Esophagus mucosa (tissue), 1 donor: ENCODE measurements at places on chromosomes 16 and 17.

- ATAC-seq = no peak
Observed at GRCh38 chr16:81316176-81316496, 1.4 kb downstream of the GAN start.

GRCh38 chr17:41393294-41393693 lies 4.1 kb downstream of the KRT31 start:
- no peak for ATAC-seq

GRCh38 chr16:194516-194915 lies 14.3 kb downstream of the HBQ1 start:
- ATAC-seq = no peak

GRCh38 chr17:40460968-40461731 lies 17.9 kb downstream of the IGFBP4 start:
- no peak for ATAC-seq

- ATAC-seq = no peak
Observed at GRCh38 chr17:602436-602835, 112.2 kb downstream of the VPS53 start.

DNA sequence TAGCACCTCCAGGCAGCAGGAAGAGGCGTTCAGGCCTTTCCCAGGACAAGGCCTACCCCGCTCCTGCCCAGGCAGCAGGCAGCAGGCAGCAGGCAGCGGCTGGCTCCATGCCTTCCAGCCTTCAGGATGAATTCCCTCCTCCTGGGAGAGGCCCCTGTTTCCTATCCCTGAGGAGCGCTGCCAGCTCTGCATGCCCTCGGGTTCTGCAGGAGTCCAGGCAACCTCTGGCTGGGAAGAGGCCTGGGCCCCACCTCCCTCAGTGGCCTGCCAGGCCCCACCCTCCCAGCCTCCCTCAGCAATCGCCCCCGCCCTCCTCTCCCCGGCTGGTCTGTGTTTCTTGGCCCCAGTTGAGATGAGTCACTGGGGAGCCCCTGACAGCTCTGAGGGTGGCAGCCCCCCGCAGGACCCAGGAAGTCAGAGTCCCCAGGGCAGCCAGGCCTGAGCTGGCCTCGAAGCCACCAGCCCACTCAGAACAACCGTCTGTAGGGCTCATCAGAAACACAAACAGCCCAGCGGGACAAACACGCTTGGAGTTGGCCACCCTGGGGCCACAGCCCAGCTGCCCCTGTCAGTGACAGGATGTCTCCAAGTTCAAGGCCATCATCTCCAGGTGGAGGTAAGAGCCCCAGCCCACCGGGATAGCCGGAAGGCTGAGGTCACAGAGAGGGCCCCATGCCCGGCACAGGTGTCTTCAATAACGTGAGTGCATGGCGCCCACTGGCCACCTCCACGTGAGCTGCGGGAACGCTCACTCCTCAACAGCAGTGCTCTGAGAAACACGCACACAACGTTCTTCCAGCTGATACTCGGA lies 39.5 kb upstream of the CIBAR2 start:
- ATAC-seq = peak; percentile 64

GRCh38 chr17:41919165-41919817 lies 540 bp upstream of the ACLY start:
- peak; percentile 40 for ATAC-seq

GRCh38 chr16:46822270-46822669 lies 8.7 kb downstream of the C16orf87 start:
- ATAC-seq = no peak

DNA sequence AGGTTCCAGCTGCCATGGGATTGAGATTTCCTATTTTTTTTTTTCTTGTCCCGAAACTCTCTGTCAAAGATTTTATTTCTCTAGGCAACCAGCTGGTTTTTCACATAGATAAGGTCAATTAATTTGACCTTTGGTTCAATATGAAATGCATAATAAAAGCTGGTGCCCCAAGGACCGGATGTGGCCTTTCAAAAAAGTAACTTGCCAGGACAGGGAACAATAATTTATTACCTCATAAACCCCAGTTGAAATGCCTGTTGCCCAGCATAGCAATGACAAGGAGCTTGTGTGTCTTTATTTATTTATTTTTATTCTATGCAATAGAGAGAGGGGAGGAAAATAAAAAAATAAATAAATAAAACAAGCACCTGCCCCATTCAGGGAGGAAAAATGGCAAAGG lies 472.7 kb downstream of the KCNJ2 start:
- ATAC-seq = no peak

- no peak for ATAC-seq
Observed at GRCh38 chr16:29112755-29113347, 128.0 kb downstream of the LAT start.

DNA sequence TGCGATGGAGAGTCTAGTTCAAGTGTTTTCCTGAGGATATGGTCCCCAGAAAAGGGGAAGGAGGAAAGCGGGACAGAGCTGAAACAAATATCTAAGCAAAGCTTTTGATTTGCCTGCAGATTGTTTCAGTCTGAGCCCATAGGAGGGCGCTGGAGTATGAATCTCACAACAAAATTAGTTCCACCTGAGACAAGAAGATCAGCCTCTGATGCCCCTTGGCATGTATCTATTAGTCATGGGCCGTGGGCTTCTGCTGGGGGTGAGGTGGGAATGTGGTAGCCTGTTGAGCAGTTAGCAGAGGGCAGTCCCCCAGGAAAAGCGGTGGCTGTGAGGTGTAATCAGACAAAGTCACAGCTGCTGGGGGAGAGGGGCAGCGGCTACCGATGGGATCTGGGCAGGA lies 446.9 kb downstream of the CA10 start:
- ATAC-seq = no peak

DNA sequence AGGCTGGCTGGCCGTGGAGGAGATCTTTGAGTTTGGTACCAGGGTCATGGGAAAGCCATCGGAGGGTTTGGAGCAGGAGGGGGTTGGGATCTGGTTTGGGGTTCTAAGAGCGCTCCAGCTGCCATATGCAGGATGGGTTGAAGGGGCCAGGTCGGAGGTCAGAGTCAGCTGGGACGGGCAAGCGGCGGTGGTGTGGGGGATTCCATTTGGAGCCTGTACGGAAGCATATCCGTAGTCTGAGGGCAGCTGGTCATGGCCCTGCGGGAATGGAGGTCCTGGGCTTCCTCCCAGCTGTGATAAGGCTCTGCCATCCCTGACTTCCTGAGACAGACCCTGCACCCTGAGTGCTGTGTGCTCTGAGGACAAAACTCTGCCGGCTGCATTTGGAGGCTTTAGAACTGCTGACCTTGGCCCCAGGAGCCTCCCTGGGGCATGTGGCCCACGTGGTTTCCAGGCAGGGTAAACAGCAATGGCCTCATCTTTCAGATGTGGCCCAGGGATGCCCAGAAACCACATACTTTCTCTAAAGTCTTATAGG lies 46.5 kb downstream of the ATP2C2 start:
- no peak for ATAC-seq

DNA sequence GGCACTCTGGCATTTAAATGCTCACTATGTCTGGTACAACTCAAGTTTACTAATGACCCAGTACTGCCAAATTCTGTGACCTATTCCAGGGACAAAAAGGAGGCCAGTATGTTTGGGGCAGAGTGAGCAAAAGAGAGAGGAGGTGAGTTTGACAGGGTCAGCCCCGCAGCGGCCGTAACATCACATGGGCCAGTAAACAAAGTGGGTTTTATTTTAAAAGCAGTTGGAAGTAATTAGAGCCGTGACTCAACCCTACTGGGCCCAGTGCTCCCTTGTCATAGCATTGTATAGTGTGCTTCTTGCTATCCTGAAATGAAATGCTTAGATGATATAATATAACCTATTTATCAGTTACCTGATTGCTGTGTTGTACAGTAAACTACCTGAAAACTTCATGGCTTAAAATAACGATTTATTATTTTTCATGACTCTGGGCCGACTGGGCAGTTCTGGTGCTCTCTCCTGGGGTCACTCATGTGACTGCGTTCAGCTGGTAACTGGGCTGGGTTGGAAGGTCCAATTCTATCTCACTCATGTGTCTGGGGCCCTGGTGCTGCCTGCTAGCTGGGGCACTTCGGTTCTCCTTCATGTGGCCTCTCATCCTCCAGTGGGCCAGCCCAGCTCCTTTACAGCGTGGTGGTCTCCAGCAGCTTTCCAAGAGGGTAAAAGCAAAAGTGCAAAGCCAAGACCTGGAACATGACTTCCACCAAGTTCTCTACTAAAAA lies 27.4 kb downstream of the IQCK start:
- ATAC-seq = no peak

GRCh38 chr17:14575471-14575953 lies 274.6 kb downstream of the HS3ST3B1 start:
- no peak for ATAC-seq

DNA sequence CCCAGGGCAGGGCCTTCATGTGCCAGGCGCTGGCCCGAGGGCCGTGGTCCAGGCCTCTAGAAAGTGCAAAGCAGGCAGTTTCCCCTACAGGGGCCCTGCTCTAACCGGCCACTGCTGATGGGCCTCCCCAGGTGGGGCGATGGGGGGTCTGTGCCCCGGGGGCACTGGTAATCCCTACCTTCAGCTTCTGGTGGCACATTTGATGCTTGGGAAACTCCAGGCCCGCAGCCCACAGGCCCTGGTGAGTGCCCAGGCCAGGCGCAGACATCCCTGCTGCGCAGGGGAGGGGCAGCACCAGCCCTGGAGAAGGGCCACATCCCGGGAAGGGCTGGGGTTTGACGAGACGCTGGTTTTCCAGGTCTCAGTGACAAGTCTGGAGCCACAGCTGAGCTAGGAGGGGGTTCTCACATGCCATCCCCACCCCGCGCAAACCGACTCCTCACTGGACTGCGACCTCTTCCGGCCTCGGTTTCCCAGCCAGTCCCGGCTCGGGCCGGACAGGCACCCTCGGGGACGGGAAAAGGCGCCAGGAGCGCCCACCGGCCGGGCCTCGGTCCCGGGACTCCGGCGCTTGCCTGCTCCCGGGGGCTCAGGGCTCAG lies 1.6 kb downstream of the DOC2B start:
- no peak for ATAC-seq

GRCh38 chr17:55161935-55162555 lies 102.7 kb upstream of the HLF start:
- ATAC-seq = peak; percentile 64

GRCh38 chr16:14063618-14064581 lies 7.2 kb upstream of the MRTFB start:
- ATAC-seq = no peak

DNA sequence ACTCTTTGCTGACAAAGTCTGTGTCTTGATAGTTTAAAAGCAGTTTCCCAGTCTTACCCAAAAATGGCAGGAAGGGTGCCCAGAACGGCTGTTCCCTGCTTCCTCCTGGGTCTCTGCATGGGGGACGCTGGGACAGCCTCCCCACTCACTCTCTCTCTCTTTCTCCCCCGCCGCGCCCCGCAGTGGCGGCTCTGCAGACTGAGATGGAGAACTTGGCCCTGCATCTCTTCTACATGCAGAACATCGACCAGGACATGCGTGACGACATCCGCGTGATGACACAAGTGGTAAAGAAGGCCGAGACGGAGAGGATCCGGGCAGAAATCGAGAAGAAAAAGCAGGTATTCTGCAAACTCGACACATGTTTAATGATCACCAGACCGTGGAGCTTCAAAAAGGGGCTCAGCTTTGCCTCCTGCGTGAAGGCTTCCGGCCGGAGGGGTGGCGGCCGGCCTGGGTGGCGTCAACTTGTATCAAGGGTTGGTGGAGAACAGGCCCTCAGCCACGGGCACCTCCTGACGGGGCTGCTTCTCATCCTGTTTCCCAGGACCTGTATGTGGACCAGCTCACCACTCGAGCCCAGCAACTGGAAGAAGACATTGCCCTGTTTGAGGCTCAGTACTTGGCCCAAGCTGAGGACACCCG lies 22.0 kb downstream of the CCDC40 start:
- no peak for ATAC-seq

DNA sequence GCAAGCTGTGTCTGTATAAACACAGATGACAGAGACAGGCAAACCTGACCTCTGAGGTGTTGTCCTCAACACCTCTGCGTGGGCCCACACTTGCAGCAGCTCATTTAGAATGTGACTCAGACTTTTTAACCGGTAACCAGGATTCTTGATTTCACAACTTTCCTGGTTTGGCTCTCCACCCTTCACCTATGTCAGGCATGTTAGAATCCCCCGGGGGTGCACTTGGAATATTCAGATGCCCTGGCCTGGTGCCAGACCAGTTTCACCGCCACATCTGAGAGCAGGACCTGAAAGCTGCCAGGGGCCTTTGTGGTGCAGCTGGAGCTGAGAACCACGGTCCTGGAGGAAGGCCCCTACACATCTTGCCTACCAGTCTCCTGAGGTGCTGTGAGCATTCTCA lies 4.8 kb downstream of the DHODH start:
- ATAC-seq = peak; percentile 57

DNA sequence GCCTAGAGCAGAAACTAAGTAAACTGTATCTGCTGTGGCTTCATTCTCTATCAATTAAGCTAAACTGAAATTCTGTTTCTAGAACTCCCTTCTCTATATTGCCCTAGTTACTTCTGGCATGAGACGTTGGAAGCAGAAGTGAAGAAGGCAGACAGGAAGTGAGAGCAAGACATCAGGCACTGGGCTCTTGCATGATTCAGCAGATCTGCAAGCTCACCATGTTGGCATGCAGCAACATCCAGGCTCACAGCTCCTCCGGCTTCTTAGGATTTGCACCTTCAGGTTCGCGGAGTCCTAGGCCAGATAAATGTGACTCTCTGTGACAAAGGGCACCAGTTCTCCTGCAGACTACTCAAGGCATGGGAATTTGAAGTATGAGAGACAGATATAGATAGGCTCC lies 148.3 kb downstream of the CDH8 start:
- no peak for ATAC-seq

DNA sequence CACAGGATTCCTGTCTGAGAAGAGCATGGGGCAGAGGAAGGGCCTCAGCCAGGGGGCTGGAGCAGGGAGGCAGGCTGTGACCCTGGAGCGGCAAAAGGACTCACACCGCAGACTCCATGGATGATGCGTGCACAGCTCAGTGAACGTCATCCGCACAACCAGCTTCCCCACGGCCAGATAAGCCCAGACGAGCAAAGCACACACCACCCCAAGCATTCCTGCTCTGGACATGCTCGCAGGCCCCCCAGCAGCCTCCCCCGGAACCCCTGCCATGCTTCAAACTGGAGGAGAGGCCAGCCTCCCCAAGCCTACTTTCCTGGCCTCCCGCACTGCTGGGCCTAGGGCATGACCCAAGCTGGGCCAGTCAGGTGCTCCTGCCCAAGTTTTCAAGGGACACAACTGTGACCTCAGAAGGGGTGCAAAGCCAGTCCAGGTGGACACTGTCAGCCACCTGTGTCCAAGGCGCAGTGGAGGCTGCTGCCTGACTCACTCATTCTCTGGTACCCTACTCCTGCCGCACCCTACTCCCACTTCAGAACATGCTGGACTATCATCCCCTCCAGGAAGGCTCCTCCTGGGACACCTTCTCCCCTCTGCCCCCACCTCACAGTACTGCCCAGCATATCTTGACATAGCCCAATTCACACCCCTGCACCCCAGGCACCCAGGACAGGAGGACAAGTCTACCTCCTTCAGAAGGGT lies 4.8 kb downstream of the BCAR1 start:
- ATAC-seq = no peak

- no peak for ATAC-seq
Observed at GRCh38 chr17:66345264-66345663, 42.9 kb downstream of the PRKCA start.

- no peak for ATAC-seq
Observed at GRCh38 chr16:66043326-66043725, 323.2 kb upstream of the CDH5 start.
